ENCODE measurements at places on chromosomes 13 and 19.

DNA sequence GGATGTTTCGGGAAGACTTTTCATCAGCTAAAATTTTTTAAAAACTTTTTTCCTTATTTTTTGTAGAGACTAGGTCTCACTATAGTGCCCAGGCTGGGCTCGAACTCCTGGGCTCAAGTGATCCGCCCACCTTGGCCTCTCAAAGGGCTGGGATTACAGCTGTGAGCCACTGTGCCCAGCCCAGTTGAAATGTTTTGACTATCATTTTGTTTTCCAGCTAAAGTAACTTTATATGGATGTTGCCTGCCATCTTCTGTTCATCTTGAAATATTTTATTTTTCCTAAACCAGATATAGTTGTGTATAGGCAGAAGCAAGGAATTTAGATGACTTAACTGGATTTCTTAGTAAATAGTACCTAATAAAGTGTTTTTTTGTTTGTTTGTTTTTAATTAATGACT, 7.0 kb downstream of the CAB39L start:
- peak; percentile 17 for DNase-seq

- no peak for DNase-seq
Observed at GRCh38 chr19:38190061-38190460, 34.0 kb downstream of the DPF1 start.

- peak; percentile 45 for DNase-seq
Observed at GRCh38 chr19:16386619-16387240, 62.1 kb downstream of the KLF2 start.

DNA sequence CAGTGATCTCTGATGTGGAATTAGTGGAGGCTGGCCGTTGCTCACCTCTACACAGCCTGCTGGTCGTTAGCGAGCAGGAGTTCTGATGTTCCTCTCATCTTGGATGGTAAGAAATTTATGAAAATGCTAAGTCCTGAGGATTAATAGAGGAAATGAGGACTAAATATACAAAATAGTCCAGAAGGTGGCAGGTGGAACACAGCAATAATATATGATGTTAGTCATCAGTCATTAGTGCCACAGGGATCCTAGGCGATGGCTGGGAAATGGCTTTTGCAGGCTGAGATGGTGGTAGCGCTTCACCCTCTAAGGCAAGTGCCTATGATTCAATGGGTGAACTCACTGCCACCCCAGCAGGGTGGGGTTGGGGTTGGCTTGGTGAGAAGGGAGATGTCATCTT, 338.6 kb upstream of the TMTC4 start:
- DNase-seq, result no peak

DNA sequence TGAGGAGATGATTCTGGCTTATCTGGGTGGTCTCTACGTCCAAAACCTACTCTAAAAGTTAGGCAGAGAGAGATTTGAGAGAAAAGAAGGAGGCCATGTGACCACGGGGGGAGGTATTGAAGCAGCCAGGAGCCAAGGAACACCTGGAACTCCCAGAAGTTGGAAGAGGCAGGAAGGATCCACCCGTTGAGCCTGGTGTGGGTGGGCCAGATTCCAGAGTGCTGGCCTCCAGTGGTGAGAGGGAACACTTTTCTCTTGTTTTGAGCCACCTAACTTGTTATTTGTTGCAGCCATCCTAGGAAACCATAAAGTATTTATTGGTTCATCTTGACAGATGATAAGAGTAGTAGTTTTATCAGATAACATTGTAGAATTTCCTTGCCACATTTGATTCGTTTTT, 396.9 kb downstream of the MYO16 start:
- DNase-seq, result no peak

DNA sequence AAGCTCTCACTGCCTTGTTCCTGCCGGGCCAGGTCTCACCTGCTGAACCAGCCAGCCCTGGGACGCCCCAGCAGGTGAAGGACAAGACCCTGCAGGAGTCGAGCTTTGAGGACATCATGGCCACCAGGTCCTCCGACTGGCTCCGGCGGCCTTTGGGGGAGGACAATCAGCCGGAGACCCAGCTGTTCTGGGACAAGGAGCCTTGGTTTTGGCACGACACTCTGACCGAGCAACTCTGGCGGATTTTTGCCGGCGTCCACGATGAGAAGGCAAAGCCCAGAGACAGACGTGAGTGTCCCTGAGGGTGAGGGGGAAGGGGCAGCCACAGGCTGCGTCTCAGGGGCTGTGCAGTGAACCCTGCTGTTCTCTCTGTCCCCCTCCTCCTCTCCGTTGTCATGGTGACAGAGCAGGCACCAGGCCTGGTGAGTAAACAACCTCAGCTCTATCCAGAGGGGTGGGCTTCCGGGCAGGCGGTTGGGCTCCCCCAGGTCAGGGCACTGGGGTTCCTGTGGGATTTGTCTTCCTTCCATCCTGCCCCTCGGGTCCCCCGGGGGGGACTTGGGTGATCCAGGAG, 9.7 kb downstream of the TLE6 start:
- DNase-seq, result no peak

DNA sequence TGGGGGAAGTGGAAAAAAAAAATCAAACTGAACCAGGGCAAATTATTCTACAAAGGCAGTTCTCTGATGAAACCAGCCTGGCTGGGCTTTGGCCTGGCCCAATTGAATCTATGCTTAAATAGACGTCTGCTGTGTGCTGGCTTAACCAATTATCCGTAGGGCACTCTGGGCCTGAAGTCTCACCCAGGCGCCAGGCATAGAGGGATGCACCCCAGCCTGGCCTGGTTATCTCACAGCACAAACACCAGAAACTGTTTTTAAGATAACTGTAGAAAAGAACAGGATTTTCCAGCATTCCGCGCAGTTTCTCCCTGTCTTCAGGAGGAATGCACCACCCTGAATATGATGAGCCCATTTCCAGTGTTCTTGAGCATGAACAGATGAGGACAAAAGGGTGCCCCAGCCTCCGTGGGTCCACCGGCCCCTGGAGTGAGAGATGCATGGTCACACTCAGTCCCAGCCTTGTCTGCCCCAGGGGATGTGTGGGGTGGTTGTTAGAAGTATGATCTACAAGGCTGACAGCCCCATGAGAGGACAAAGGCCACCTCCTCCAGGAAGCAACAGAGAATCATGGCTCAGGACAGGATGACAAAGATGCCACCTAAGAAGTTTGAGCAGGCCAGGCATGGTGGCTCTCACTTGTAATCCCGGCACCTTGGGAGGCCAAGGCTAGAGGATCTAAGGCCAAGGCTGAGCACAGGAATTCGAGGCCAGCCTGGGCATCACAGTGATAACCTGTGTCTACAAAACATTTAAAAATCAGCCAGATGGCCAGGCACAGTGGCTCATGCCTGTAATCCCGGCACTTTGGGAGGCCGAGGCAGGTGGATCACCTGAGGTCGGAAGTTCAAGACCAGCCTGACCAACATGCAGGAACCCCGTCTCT, 50.2 kb downstream of the PEPD start:
- no peak for DNase-seq

GRCh38 chr13:97295283-97296182, 73.4 kb downstream of the MBNL2 start:
- DNase-seq, result no peak

DNA sequence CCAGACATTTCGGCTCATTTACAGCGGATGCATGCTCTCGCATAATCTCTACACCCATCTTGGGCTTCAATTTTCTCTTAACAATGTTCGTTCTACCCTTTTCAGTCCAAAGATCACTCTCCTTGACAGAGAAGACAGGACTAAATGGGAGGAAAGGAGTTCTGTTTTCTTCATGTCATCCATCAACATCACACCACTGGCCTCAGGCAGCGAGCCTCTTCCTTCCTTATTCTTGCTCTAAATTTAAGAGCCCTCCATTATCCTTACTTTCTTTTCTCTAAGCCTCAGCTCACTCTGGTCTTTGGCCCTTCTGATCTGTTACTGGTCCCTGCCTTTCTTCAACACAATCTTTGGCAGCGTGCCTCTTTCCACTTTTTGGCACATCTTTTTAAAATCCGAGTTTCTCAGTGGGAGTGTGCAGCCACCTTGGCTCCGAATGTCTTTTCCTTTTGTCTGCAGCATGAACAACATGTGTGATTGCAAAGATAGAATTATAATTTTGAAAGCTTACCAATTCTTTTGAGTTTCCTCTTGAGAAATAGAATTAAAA, 98.7 kb downstream of the FAM216B start:
- no peak for DNase-seq

- DNase-seq, result no peak
Observed at GRCh38 chr13:80157261-80157932, 183.5 kb downstream of the SPRY2 start.

DNA sequence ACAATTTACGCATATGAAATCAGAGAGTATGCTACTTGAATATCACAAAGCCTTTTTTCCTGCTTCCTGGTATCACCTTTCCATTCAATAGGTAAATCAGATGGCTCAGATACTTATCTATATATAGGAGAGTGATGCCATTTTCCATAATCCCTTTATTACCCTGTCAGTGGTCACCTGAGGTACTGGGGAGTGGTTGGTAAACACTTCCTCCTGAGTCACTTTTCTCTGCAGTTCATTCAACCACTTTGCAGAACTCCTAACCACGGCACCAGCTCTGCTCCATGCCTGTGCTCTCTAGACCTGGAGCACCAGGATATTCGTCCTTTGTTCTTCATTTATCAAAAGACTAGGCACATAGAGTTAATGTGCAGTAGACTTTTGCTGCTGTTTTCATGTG, 748.5 kb upstream of the KLHL1 start:
- DNase-seq, result no peak

- no peak for DNase-seq
Observed at GRCh38 chr13:43880214-43880855, 631 bp downstream of the LACC1 start.

DNA sequence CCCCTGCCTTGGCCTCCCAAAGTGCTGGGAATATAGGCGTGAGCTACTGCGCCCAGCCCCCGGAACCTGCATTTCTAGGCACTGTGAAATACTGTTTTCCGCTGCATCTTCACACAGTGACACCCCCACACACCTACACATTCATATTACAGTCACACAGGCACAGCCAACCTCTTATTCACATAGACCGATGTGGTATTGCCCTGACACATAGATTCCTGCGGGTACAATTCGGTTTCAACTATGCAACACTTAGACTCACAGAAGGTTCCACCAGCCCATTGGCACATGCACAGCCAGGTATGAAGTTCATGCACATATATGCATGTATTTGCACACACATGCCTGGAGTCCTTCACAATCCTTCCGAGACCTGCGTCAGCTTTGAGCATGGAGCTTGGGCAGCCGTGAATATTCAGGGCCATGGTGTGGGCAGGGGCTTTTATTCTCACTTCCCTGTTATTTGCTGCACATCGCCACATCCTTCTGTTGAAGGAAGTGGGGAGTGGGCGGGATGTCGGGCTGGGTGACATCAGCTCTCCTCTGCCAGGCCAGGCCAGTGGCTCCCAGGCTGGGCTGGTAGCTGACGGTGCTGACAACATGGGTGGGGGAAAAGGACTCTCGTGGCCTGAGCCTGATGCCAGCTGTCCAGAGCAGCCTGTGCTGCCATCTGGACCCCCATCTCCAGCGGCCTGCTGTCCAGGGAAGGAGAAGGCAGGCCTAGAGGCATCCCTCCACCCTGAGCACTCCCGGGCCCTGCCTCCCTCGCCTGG, 5.4 kb upstream of the CDC37 start:
- DNase-seq, result no peak

GRCh38 chr19:47492137-47492533, 8.1 kb upstream of the KPTN start:
- no peak for DNase-seq

GRCh38 chr19:2188708-2189385, 25.1 kb downstream of the DOT1L start:
- DNase-seq, result no peak

DNA sequence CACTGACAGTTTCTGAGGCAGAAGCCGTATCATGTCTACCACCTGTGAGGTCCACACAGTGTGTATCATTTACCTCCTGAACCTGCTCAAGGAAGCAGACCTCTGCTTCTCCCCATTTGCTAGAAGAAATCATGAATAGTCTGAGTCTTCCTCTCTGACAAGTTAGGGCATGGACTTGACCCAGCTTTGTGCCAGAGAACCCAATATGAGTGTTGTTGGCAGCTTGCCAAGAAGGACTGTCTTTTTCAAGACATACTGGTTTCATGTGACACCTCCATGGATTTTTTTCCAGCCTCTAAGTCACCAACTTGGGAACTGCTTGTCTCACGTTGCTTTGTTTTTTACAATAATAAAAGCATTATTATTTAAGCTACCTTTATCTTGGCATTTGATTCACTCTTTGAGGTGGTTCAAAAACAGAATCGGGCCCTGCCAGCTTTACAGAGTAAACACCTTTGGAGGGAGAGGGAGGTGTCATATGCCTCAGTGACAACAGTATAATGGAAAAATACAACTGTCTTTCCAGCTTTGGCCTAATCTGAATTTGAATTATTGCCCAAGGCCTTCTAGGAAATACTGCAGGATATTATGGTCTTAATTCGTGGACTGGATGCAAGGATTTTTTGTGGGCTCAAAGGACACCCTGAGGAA, 9.6 kb downstream of the ZNF211 start:
- DNase-seq, result peak; percentile 2

GRCh38 chr19:14391156-14391821, 10.0 kb downstream of the ADGRE5 start:
- DNase-seq, result no peak

DNA sequence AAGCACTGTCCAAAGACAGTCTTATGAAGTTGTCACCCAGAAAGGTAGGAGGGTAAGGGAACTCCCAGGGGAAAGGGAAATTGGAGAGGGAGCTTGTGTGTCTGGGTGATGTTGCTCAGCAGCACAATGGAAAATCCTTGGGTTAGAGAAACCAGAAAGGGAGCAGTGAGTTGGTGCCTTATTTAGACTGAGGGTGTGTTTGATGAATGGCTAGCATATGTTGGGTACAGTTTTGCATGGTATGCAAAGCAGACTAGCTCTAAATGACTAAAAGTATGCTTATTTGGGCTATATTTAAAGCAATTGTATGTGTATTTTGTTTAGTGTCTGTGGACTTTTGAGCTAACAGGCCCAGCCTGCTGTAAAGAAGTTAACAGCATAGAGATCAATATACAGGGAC, 2884.6 kb upstream of the PCDH20 start:
- no peak for DNase-seq

GRCh38 chr19:35044317-35045117, 3.0 kb downstream of the HPN start:
- DNase-seq, result peak; percentile 33

GRCh38 chr13:65112123-65112522, 2118.0 kb downstream of the PCDH9 start:
- DNase-seq, result no peak

- no peak for DNase-seq
Observed at GRCh38 chr19:40251244-40251643, 24.8 kb upstream of the CCNP start.
